Activated CD8-positive, alpha-beta memory T cell treated with anti-CD3 and anti-CD28 coated beads for 1 hour (primary cell): ENCODE measurements at places on chromosomes 12 and 14.
A peak's percentile ranks its signal among the peaks of the same experiment; 100 is the strongest.

GRCh38 chr12:234891-235415 lies 21.0 kb upstream of the SLC6A12 start:
- DNase-seq = no peak

- no peak for DNase-seq
Measured at GRCh38 chr12:94033101-94033500, 115.3 kb upstream of the PLXNC1 start.

DNA sequence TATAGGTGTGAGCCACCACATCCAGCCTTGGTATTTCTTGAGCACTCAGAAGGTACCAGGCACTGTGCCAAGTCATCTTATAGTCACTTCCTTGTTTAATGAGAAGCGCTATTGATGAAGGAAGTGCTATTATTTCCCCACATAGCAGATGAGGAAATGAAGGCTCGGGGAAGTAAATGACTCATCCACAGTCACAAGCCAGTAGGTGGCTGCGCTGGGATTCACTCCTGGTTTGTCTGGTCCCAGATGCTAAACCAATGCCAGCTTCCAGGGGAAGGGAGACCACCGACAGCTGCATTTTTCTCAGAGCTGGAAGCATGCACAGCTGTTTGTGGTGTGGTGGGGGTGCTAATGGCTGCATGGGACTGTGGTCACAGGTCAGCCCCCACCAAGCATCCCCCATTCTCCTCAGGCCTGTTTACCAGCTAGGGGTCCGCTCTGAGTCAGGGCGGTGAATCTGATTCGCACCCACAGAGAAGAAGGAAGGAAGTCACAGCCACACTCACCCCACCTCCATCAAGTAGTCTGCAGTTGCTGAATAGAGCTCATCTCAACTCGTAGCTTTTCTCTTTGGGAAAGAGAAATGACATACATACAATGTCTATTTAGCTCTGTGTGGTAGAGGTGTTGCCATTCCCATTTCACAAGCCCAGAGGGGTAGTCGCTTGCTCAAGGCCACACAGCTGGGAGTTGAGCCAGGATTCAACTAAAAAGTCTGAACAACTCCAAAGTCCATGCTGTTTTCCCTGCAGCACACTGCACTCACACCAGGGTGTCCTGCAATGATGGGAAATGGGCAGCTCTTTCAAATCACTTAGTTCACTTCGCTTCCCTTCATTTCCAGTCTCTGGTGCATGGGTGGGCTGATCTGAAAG lies 6.3 kb upstream of the LTBP2 start:
- peak; percentile 45 for DNase-seq

GRCh38 chr12:124666722-124667259 lies 99.4 kb upstream of the NCOR2 start:
- DNase-seq = no peak

GRCh38 chr12:129887101-129887500 lies 16.7 kb downstream of the TMEM132D start:
- no peak for DNase-seq

GRCh38 chr12:113772505-113773030 lies 193.6 kb downstream of the RBM19 start:
- no peak for DNase-seq

GRCh38 chr12:51432921-51433320 lies 8.3 kb downstream of the SLC4A8 start:
- DNase-seq = no peak

- no peak for DNase-seq
Measured at GRCh38 chr12:124722878-124723277, 140.8 kb downstream of the SCARB1 start.
